ENCODE measurements at places on chromosomes 3 and 15.

DNA sequence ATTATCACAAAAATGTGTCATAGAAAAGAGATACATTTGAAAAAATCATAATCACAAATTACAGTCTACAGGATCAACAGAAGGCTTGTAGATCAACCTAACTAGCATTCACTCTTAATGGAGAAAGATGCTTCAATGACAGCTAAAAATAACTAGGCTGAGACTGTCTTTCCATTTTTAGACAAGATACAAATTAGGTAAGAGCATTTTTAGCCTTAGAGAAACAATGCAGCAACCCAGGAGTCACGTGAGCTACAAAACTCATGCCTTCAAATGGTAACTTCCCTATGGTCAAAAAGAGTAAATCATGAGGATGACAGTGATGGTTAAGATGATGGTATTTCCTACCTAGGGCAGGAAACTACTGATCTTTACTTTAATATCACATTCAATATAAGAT lies 415.4 kb downstream of the MAGI1 start:
- DNase-seq, result no peak

DNA sequence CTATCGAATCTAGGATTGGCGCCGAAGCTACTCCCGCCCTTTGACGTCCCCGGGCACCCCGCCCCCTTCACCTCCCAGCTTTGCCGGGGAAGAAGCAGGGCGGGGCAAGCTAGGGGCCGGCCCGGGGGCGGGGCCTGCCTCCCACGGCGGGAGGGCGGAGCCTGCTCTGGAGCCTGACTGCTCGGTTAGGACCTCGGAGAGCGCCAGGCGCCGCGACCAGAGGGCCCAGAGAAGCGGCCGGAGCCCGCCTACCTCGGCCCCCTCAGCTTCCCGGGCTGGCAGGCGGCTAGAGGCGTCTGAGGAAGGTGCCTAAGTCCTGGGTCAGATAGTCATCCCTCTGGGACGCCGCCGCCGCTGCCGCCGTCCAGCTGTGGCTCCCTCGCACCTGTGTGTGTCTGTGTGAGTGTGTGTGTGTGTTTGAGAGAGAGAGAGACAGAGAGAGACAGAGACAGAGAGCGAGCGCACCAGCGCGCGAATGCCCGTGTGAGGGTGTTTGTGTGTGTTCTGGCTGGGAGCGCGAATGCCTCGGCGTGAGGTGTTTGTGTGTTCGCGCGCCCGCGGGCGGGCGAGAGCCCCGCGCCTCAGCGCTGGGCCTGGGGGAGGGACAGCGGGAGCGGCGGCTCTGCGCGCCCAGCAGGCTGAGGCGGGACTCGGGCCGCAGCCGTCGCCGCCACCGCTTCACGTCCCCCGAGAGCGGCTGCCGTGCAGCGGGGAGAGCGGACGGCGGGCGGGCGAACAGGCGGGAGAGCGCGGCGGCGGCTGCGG lies at the start of gene STXBP5L:
Gene STXBP5L, plus strand, starts transcription at position 176 of the 765 bp plus-strand sequence. CDS start 1,374 bp downstream, outside the sequence.
- DNase-seq, result peak; percentile 91

GRCh38 chr15:42691308-42691707 lies 45.6 kb downstream of the CDAN1 start:
- no peak for DNase-seq

- DNase-seq, result no peak
Measured at GRCh38 chr3:194937882-194938321, 252.2 kb downstream of the FAM43A start.

DNA sequence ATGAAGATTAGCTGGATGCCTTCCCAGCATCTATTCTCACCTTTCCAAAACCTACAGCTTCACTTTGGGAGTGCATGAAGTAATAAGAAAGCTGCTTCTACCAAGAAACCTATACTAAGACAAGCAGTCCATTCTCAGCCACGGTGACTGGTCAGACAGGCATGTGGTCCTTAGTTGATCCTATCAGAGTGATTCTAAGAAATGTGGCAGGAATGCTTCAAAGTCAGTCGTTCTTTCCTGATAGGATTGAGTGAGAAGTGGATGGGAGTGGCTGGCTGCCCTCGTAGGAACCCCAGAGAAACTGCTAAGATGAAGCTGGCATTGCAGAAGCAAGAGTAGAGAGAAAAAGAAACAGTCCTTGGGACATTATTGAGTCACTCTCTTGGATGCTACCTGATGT lies 16.6 kb downstream of the FOXB1 start:
- no peak for DNase-seq
